ENCODE measurements at places on chromosomes 12 and 14.

DNA sequence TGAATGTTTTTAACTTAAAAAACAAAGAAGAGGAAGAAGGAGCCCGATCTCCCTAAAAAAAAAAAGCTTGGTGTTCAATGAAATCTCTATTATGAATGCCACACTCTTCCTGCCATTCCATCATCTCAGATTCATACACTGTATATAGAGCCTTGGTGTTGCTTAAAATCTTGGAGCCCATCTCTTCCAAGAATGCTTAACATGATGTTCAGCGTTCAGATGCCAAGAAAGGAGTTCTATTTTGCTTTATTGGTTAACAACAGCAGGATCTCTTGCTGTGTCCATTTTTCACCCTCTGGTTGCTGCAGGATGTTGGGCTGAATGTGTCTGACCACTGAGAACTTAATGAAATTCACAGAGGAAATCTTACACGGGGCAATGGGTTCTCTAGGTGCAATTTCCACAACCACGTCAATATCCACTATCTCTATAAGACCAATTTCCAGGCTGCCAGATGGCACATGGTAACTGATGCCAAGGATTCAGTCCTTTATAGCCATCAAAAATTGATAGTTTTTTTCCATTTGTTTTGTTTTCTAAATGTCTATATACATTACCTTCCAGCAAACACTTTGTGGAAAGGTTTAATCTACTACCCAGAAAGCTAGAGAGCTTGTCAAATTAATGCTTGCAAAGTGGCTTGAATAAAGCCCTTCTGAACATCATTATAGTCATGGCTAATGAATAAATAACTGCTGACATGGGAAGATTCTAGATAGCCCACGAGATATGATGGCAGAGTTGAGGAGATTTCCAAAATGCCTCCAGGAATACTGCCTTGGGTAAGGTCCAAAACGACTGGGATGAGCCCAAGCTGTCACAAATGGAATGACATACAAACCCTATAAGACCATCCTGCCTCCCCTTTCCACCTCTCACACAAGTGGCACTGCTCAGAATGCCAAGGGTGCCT lies 26.5 kb downstream of the RERG start:
- no peak for DNase-seq

DNA sequence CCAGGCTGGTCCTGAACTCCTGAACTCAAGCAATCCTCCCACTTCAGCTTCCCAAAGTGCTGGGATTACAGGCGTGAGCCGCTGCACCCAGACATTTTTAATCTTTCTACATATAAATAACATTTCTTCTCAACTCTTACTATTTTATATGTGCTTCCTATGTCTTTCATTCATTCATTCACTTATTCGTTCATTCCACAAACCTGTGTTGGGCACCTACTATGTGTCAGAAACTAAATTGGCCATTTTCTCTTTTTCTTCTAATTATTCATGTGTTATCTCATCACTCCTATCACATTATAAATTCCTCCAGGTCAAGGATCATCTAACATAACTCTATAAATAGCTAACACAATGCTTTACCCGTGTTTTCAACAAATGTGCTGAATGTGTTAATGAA lies 23.7 kb downstream of the FOXA1 start:
- no peak for DNase-seq

GRCh38 chr12:88132392-88132791 lies 9.5 kb downstream of the CEP290 start:
- DNase-seq: no peak

DNA sequence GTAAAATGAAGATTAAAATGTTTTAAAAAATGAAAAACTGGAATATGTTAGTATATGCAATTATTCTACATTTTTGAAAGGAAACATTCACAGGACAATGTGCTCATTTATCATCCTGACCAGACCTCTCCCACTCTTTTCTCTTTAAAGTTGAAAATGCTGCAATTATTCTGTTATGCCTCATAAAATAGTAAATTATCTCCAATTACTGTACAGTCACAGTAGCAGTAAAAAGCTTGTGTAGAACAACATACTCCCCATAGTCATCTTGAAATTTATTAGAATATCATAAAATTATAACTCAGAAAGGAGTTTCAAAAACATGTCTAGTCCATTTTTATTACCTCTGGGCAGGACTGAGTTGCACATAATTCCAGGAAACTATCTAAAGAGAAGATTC lies 250.3 kb downstream of the SYT1 start:
- no peak for DNase-seq

DNA sequence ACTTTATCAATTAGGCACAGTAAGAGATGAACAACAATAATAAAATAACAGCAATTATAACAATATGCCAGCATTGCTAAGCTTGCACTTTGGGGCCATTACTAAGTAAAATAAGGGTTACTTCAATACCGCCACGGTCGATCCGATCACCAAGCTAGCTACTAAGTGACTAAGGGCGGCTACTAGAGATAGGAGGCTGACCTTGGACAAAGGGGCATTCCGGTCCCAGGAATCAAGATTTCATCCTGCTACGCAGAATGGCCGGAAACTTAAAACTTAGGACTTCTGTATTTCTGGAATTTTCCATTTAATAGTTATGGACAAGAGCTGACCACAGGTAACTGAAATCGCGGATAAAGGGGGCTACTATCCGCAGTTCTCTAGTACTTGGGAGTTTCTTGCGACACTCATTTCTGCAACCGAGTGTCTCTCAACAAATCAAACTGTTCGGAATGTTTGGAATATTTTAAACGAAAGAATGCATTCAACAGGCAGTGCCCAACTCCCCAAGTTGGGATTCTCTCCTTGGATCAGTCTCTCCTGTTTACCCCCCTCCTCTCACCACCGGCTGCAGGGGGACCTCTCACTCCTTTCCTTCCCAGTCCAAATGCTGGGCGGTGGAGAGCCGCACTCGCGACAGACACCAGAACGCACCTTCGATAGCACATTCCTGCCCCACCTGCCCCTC lies 650 bp downstream of the HEBP1 start:
- DNase-seq: no peak

DNA sequence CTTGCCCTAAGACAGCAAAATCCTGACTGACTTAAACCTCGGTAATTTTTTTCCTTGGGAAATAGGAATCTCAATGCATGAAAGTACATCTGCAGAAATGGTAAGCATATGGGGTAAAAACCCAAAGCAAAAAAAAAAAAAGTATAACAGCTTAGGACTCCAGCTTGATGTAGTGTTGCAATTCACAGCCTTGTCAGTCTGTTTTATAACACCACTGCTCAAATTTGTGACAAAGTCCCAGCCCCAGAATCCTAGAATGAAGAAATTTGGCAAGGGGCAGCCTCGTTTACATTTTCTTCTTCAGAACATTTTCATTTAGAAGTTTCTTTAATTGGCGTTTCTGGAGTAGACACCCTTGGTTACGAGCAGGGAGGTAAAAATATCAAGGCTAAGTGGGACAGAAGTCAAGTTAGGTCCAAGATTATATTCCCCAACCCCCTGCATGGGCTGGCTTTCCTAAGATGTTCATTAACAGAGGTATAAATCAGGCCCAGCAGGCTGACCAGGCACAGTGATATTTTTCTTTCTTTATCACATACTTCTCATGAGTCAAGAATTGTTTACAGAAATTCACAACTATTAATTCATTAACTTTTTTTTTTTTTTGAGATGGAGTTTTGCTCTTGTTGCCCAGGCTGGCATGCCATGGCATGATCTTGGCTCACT lies 424.0 kb downstream of the RMST start:
- no peak for DNase-seq

- DNase-seq: no peak
These were observed 755 bp downstream of the SETD1B start for GRCh38 chr12:121804417-121805111.

DNA sequence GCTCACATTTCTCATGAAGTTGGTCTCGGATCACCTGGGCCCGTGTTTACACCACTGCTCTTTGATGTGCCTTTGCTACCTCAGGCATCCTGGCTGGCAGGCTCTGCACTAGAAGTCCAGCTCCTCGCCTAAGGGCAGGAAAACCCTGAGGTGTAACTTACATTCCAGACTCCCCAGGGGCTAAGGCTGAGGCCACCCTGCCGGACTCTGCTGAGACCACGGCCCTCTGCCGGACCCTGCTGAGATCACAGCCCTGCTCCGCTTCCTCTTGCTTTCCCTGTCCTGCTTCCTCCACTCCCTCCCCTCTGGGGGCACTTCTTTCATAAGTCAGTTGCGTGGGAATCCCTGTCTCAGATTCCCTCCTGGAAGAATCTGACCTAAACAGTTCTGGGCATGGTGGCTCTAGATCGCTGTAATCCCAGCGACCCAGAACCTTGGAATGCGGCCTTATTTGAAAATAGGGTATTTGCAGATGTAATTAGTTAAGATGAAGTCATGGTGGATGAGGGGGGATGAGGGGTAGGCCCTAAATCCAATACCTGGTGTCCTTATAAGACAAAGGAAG lies 17.2 kb downstream of the RILPL1 start:
- DNase-seq: no peak

DNA sequence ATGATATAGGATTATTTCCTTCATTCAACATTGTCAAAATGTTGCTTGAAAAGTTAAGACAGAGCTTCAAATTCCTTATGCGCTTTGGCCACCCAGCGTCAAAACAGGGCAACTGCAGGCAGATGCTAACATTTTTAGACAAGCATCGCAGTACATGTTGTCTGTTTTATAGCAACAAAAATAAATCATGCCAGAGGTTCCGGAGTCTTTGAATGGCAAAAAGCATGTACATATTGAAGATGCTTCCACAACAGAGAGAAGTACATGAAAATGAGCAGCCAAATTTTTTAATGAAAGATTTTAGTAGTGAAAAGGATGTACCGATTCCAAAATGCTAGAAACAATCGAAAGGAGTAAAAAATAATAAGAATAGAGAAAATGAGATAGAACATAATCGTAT lies 49.8 kb upstream of the USP15 start:
- no peak for DNase-seq

DNA sequence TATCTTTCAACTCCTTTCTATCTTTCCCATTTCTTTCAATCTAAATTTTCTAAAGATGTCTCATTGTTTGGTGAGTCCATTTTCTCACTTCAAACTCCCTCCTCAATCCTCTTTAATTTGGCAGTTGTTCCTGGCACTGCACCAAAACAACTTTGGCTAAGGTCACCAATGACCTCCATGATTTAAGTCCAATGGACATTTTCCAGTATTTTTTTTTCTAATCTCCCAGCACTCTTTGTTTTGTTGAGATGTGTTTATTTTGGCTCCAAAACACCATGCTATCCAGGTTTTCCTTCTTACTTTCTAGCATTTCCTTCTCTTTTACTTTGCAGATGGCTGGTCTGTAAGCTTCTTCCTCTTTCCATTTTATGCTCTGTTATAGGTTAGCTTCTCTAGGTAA lies 42.5 kb upstream of the OTOGL start:
- no peak for DNase-seq

GRCh38 chr12:121489874-121490273 lies 90.0 kb downstream of the RNF34 start:
- no peak for DNase-seq

DNA sequence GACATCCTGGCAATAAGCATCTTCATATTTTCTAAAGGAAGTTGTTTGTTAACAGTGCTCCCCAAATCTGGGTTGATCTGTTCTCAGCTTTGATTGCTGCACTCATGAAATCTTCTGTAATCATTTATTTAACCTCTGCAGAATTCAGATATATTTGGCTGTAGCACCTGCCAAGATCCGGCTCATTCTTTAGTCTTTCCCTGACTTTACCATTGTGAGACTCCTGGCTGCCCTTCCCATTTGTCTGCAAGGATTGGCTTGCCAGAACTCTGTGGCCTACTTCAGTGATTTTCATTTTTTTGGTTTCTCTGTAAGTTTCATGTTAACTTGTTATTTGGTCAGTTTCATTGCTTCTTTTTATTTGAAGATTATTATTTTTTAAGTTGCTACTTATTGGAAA lies 191.2 kb upstream of the PLXNC1 start:
- no peak for DNase-seq

GRCh38 chr12:126966498-126966897 lies 1300.5 kb upstream of the TMEM132C start:
- DNase-seq: no peak

DNA sequence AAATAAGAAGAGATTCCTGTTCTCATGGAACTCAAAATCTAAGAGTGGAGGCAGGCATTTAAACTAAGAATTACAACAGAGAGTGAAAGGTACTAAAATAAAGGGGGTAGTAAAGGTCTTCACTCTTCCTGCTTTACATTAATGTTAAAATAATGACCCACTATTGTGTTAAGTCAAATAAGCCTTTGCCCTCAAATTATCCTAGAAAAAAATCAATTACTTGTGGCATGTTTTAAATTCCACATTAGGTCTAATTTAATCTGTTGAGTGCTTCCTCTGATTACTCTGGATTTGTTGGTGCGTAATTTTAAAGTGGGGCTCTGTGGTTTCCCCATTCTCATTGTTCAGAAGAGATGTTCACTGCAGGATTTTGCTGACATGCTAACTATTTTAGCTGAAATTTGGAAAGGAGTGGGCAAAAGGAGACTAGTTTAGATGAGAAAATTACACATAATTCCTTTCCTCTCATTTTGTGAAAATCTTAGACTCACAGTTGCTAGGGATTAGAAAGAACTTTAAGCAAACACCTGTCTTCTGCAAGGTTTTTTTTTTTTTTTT lies 35.5 kb downstream of the BTG1 start:
- DNase-seq: no peak

- no peak for DNase-seq
These were observed 7.0 kb upstream of the ATXN2 start for GRCh38 chr12:111605911-111606766.
